HuH-7.5 (cell line): ENCODE measurements at places on chromosomes 3 and 15.

DNA sequence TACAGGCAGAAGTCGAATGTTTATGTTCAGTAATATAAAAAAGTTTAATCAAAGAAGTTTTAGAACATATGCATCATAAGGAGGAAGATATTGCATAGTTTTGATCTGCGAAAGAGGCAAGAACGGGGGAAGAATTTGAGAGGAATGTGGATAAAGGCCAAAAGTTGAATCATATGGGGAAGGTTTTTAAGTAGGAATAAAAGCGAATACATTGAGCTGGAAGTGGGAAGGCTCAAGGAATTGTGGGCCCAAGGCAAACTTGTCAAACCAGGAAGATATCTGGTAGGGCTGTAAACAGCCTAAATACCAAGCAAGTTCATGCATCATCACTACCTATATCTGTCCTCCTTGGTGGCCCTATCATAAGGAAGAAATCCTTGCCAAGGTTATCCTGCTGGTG lies 186.9 kb downstream of the MAGI1 start:
- no peak for DNase-seq

DNA sequence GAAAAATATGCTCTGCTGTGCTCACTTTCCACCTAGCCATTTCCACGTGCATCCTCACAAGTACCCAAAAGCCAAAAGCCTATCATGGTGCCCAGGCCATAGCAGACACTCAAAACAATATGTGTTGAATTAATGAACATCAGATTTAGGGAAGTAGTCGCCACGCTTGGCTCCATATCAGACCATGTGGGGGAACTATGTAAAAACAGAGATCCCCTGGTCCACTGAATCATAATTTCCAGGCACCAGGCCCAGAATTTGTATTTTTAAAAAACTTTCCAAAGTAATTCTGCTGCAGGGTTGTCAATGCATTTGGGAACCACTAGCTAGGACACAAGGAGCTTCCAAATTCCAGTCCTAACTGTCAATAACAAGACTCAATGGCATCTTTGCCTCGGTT lies 77.3 kb downstream of the CNTN3 start:
- no peak for DNase-seq

- no peak for DNase-seq
Measured at GRCh38 chr3:13274551-13275332, 145.4 kb downstream of the NUP210 start.

- DNase-seq = no peak
Measured at GRCh38 chr3:33313331-33313730, 36.1 kb downstream of the FBXL2 start.

DNA sequence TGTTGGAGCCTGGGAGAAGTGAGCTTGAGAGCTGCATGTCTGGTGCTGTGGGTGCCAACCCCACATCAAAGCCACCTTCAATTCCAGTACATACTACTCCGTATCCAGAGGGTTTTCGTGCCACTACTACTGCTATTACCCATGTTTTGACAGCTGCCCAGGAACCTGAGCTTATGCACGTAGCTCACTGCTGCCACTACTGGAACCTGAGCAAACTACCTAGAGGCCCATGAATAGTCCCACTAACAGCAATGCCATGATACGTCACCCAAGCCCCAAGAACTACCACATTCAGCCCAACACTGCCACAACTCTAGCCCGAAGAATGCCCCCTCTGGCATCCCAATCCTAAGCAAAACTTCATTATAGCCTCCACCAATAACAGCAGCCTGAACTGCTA lies 215.2 kb upstream of the BCHE start:
- peak; percentile 9 for DNase-seq

GRCh38 chr3:139928708-139929505 lies 6.1 kb upstream of the CLSTN2 start:
- no peak for DNase-seq

DNA sequence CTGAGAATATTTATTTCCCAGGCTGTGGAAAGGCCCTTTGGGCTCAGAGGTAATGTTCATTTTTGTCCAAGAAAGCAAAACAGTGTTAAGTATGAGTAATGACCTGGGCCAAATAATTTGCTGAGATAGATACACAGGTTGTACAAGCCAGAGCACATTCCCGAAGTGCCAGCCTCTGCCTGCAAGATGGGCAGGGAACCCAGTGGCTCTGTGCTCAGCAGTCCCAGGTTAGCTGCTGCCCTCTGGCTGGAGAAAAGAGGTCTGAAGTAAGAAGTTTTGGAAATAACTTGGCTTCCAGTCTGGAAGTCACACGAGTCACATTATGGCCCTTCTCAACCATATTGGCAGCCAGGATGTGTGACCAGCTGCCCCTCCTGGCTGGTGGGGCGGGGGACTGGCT lies 20.2 kb downstream of the MYZAP start:
- DNase-seq = no peak

GRCh38 chr3:113441051-113441770 lies at the start of gene CFAP44:
Gene CFAP44 (minus strand): TSS chr3:113441493. CDS start chr3:113433664, 7,829 bp downstream.
- no peak for DNase-seq

DNA sequence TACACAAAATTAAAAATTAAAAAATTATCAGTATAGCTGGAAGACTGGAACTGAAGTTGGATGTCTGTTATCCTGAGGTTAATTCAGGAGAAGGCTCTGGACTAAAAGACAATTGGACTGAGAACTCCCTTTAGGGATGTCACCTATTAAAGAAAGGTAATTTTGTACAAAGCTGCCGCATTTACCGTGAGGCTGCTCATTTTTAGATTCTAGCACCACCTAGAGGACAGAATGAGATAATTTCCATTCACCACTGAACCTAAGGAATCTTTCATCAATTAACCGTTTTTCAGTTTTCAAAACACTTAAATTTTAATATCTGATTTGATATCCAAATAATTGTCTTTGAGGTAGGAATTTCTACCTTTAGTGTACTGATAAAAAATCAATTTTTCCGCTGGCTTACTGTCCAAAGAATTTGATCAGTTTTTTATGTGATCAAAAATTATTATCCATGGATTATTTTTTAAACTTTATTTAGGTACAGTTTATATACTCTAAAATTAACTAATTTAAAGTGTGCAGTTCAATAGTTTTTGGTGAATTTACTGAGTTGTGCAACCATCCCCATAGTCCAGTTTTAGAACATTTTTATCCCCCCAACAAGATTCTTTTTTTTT lies 106.7 kb upstream of the TNIK start:
- peak; percentile 22 for DNase-seq

- no peak for DNase-seq
Measured at GRCh38 chr3:152466784-152467183, 198.1 kb downstream of the MBNL1 start.

- DNase-seq = no peak
Measured at GRCh38 chr3:145197051-145197820, 963.7 kb downstream of the PLOD2 start.

- no peak for DNase-seq
Measured at GRCh38 chr15:63509955-63510940, 5.9 kb downstream of the USP3 start.

DNA sequence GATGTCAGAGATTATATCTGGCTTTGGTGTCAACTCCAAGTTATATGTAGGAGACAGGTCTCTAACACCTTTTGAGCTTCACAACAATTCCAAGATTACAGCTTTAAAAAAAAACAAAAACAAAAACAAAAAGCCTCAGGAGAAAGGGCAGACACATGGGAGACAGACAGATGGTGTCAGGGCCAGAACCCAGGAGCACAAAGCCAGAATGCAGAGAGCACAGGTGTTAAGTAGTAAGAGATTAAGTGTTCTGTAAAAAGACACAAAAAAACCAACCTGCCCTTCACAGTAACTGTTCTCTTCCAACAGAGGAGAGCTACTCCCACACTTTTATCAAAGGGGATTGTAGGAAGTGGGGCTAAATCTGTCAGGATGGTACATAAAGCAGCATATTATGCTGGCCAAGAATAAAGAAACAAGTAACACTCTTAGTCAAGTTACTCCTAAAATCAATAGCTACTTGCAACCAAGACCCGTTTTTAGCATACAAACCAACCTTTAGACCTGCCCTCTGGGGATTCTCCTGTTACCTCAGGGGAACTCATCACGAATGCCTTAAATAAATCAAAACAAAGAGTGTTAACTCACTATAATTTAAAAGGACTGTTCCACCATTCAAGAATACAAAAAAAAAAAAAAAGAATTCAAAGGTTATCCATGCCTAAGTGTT lies 5.9 kb downstream of the CPEB1 start:
- no peak for DNase-seq

- DNase-seq = no peak
Measured at GRCh38 chr15:68524753-68525584, 53.8 kb upstream of the CORO2B start.

DNA sequence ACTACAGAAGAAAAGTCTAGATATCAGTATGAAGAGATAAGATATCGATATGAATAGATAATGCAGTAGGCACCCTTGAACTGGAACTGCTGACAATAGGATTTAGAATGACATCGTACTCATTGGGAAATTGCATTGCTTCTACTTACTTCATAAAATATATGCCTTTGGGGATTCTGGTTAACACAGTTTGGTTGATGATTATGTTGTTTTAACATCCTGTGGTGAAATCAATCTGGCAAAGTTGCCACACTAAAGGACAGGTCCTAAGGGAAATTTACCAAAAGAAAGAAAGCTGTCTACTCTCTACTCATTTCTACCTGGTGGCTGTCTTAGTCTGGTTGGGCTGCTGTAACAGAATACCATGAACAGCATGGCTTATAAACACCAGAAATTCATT lies 417.4 kb upstream of the DPH6 start:
- no peak for DNase-seq

DNA sequence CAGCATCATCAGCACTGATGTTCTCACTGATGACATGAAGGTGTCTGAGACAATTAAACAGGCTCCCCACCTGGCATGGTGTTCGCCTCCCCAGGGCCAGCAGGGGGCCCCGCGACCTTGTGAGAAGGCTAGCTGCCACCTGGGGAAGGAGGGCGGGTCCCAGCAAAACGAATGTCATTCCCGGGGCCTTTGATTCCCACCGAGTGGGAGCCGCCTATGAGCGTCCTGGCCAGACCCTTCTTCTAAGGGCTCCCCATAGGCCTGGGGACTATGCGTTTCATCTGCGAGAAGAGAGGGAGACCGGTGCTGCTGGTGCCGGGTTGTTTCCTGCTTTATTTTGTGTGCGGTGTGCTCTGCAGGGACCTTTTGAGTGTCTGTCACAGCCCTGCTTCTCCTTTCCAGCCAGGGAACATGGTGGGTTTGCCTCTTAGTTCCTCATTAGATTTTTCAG lies 20.5 kb upstream of the MINDY4B start:
- DNase-seq = peak; percentile 43

DNA sequence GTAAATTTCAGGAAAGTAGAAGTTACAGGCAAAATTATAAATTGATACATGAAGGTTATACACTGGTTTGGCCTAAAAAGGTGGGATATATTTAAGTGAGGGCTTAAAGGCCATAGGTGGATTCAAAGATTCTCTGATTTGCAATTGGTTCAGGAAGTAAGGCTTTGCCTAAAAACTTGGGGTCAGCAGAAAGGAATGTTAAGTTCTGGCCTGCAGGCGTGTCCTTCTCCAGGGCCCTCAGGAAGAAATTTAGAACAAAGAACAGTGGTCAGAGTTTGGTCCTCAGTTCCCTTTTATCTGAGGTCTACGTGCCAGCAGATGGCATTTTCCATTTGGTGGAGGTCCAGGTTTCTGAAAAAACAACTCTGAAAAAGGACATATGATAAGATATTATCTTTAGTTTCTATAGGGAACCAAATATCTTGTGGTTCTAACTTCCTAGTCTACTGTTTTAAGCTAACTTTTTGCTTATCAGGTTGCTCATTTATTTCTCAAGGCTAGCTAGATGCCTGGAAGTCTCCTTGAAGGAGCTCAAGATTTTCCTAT lies 40.5 kb downstream of the SCN11A start:
- no peak for DNase-seq

GRCh38 chr3:165403666-165404065 lies 207.5 kb upstream of the SLITRK3 start:
- no peak for DNase-seq

DNA sequence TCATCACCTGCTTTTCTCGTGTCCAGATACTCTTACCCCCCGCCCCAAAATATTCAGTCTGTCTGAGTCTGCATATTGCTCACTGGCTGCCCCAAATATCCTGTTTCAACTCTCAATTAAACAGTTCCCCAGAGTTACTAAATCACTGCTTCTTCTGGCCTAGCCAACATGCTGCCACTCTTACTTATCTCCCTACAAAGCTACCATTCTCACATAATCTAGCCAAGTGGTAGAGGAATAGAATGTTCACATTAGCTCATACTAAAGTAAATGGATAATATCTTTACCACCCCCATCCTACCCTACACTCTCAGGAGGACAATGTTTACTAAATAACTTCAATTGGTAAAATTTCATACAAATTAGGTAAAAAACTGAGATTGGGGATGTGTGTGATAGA lies 77.8 kb downstream of the NR1I2 start:
- no peak for DNase-seq

DNA sequence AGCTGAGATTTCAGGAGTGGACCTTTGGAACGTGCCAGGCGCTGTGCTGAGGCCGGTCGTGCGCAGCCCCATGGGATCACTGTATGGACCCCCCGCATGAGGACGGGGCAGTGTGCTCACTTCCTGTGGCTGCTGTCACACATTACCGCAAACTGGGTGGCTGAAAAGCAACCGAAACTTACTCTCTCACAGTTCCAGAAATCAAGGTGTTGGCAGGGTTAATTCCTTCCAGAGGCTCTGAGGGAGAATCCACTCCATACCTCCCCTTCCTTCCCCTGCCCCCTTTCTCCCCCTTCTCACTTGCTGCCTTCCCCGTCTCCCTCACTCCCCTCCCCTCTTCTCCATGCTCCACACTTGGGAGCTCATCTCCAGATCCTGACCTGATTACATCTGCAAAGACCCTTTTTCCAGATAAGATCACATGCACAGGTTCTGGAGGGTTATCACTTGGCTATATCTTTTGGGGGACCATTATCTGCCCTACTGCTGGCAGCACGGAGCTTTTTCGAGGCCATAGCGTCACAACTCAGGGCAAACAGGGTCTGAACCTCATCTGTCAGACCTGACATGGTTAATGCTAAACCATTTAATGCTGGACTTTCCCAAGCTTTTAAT lies 41.2 kb downstream of the KLF13 start:
- DNase-seq = no peak

DNA sequence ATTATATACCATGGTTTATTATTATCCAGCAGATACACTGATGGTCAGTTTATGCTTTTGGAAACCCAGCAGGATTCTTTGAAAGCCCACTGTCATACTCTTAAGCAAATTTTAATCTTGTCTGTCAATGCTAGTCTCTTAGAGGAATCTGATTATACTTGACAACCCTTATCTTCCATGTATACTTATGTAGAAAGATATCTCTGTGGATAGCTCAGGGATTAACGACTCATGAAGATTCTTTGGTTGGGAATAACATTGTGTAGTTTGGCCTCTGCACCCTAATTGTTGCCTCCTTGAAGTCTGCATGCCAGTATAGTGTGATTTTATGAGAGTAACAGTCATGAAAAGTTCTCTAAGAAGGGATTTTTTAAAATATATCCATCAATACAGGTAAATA lies 33.0 kb downstream of the FILIP1L start:
- DNase-seq = no peak

GRCh38 chr15:90789462-90789861 lies 72.3 kb downstream of the BLM start:
- no peak for DNase-seq

- no peak for DNase-seq
Measured at GRCh38 chr3:156161172-156161571, 40.8 kb downstream of the KCNAB1 start.

- no peak for DNase-seq
Measured at GRCh38 chr3:106840319-106840718, 536.9 kb upstream of the CCDC54 start.
